ENCODE measurements at places on chromosomes 6 and 20. TPM values are rescaled to one million over a fixed set of nuclear protein-coding genes. Genes with fewer than 3 reads are reported as not detected.

Gene HLA-G
- total RNA-seq, result not detected

Gene SLC35D3
- total RNA-seq, result not detected

Gene GPR31
- total RNA-seq, result not detected

Gene CYP21A2
- total RNA-seq, result not detected

- DNase-seq, result no peak
Measured at GRCh38 chr6:163327921-163328320, 86.6 kb upstream of the QKI start.

- peak; percentile 87 for DNase-seq
Measured at GRCh38 chr20:62766716-62767115, 29.6 kb upstream of the MRGBP start.

DNA sequence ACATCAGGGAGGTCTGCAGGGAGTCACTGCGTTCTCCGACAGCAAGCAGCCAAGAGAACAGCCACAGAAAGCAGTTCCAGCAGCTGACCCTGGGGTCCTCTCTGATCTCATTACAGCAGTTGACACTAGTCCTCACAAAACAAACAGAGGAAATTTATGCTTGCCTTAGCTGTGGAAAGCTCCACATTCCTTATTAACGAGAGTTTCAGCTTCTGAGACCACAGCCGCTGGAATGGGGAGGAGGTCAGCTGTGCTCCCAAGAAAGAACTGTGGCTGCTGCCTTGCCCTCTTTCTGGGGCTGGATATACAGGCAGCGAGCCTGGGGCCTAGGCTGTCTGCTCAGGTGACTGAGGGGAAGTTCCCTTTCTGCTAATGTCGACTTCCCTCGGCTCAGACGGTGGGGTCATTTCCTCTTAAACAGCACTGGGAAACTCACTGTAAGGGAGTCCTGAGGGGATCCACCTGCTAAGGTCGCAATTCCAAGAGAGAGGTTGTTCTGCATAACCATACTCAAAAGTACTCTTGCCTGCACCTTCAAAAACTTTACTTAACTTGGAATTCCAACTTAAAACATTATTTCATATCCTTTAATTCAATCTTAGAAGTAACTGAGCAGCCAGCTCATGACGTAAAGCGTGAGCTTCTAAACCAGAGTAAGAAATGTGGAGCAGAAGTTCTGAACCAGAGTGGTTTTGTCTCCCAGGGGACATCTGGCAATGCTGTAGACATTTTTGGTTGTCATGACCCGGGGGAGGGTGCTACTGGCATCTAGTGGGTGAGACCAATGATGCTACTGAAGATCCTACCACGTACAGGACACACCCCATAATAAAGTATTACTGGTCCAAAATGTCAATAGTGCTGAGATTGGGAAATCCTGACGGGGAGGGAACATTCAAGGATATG lies 80.3 kb downstream of the BACH2 start:
- DNase-seq, result peak; percentile 22

Measured in body of pancreas (tissue), 4 donors.